ENCODE measurements at places on chromosomes 13 and 19.
A peak's percentile ranks its signal among the peaks of the same experiment; 100 is the strongest.

DNA sequence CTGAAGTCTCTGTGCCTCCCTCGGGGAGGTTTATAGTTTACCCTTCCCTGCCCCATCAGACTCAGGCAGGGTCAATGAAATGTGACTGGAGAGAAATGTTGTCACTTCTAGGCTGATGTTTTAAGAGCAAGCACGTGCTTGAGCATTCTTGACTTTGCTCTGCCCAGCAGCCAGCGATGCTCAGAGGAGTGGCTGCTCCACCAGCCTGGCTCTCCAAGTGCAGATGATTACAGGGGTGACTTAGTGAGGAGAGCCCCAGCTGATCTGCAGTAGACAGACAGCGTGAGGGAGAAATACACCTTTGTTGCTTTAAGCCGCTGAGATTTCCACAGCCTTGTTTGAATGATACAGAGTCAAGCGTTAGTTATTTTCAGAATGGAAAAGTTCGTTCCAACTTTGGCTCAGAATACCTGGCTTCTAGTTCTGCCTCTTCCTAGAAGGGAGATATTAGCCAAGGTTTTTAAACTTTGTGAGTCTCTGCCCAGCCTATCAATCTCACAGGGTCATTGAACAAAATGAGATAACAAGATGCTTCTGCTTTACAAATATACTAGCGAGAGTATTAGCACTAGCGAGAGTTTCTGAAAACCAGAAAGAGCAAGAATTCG lies 143.6 kb downstream of the OXGR1 start:
- no peak for DNase-seq

GRCh38 chr13:34156841-34157365 lies 339.0 kb downstream of the RFC3 start:
- DNase-seq = peak; percentile 0

GRCh38 chr19:925526-926322 lies at the start of gene ARID3A:
TSS of gene ARID3A (plus strand) at chr19:926035. CDS start at chr19:929529, 3,494 bp downstream.
- DNase-seq = peak; percentile 82

DNA sequence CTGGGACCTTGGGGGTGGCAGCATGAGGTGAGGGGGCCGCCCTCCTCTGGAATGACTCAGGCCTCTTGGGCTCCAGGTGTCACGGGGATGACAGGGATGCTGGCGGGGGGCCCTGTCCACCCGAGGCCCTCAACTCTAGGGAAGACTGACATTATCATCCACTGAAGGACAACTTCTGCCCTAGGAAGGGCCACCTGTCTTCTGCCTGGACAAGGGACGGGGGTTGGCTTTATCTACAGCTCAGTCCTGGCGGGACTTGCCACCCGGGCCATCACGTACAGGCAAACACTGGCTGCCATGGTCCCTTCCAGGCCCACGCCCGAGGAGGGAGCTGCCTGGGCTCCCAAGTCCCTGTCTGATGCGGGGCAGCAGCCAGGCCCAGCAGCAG lies 130.7 kb downstream of the STK24 start:
- DNase-seq = no peak

DNA sequence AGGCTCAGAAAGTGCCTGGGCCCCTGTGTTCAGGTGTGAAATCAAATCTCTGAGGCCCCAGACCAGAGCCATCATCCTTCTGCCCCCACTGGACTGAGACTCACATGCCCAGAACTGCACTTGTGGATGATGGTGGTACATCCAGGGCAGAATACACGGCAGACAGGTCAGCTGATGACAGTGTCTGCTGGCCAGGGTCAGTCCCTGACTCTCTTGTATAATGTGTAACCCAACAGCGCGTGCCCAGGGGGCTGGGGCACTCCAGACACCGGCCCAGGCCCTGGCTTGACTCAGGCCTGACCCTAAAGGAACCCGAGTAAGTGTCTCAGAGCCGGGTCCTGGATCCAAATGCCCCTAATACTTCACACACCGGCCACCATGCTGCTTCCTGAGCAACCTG lies 37.4 kb upstream of the GATAD2A start:
- no peak for DNase-seq

DNA sequence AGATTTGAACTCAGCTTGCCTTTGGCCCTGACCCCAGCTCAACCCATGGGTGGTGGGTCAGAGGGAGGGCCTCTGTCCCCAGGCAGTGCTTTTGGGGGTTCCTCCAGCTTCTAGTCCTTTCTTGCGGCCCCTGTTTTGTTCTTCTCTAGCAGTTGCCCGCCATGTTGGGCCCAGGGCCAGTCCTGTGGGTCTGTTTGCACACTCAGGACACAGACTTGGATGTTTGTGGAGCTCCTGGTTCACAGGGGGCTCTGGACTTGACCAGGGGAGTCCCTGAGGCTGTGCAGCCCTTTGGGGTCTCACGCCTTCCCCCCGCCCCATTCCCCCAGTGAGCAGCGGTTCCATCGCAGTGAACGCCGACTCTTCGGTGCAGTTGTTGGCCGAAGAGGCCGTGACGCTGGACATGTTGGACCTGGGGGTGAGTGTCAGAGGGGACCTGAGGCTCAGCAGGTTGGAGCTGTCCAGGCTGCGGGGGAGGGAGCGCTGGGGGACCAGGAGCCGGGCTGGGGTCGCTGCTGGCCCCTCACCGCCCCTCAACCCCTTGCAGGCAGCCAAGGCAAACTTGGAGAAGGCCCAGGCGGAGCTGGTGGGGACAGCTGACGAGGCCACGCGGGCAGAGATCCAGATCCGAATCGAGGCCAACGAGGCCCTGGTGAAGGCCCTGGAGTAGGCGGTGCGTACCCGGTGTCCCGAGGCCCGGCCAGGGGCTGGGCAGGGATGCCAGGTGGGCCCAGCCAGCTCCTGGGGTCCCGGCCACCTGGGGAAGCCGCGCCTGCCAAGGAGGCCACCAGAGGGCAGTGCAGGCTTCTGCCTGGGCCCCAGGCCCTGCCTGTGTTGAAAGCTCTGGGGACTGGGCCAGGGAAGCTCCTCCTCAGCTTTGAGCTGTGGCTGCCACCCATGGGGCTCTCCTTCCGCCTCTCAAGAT lies 2.5 kb downstream of the ATP5F1D start:
- DNase-seq = peak; percentile 69

DNA sequence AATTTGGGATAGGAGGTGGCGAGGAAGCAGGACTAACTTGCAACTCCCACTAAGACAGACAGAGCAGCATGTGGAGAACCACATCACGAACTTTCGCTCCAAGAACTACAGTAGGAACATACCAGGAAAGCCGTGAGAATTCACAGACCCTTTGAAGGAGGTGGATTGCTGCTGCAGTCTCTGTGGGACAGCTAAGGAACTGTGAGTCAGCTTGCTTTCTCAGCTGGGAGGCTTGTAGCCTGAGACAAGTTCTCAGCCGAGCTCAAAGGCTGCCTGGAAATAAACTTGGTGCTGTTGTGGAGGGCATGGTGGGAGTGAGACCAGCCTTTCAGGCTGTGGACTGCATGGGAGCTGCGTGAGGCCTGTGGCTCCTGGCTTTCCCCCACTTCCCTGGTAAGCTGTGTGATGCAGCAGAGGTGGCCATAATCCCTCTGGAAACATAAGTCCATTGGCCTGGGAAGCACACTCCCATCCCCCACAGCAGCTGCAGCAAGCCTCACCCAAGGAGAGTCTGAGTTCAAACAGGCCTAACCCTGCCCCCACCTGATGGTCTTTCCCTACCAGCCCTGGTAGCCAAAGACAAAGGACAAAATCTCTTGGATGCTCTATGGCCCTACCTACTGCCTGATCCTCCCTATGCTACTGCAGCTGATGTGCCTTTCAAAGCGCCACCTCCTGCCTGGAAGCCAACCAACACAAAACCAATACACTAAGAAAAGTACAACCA lies 441.1 kb upstream of the HTR2A start:
- no peak for DNase-seq

- DNase-seq = no peak
Measured at GRCh38 chr13:85313761-85314503, 485.3 kb downstream of the SLITRK6 start.

DNA sequence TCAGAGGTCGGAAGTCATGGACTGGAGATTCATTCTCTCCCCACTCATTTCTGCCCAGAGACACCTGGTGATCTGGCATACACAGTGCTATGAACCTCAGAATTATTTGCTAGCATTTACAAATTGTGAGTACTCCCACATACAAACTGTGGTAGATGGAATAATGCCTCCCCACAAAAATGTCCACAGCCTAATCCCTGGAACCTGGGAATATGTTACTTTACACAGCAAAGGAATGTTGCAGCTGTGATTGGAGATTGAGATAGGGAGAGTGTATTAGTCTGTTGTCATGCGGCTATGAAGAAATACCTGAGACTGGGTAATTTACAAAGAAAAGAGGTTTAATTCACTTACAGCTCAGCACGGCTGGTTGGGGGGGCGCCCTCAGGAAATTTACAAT lies 3.1 kb upstream of the UQCRFS1 start:
- DNase-seq = no peak

All from inflammatory macrophage treated with lipopolysaccharide for 1 hour (primary cell).